ENCODE measurements at places on chromosomes 1 and 21. TPM values are rescaled to one million over a fixed set of nuclear protein-coding genes. Genes with fewer than 3 reads are reported as not detected.

The EMC1 gene
- 33.5 TPM for total RNA-seq

- DNase-seq = no peak
Observed at GRCh38 chr21:28261298-28261697, 731.4 kb downstream of the LTN1 start.

DNA sequence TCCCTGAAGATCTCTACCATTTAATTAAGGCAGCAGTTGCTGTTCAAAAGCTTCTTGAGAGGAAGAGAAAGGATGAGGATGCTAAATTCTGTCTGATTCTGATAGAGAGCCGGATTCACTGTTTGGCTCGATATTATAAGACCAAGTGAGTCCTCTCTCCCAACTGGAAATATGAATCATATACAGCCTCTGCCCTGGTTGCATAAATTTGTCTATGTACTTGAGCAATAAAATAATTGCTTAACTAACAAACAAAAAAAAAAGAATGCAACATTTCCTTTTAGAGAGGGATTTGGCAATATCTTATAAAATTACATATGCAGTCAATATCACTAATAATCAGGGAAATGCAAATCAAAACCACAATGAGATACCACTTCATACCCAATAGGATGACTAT is 26.8 kb downstream of the ALDH9A1 start:
- DNase-seq = no peak

The CFAP57 gene
- total RNA-seq = 0.81 TPM

The CFAP141 gene
- total RNA-seq = not detected

- no peak for DNase-seq
Observed at GRCh38 chr1:153540394-153541361, at the start of gene S100A5. S100A5 (minus strand) TSS chr1:153540934; CDS start chr1:153540191, 743 bp downstream.

GRCh38 chr1:175250027-175250426 is 57.5 kb upstream of the KIAA0040 start:
- DNase-seq = no peak

The PGLYRP4 gene
- 35.0 TPM for total RNA-seq

- peak; percentile 90 for DNase-seq
Observed at GRCh38 chr1:115138973-115139372, 49.7 kb upstream of the TSPAN2 start.

- no peak for DNase-seq
Observed at GRCh38 chr1:34275150-34275549, 98.4 kb downstream of the C1orf94 start.

DNA sequence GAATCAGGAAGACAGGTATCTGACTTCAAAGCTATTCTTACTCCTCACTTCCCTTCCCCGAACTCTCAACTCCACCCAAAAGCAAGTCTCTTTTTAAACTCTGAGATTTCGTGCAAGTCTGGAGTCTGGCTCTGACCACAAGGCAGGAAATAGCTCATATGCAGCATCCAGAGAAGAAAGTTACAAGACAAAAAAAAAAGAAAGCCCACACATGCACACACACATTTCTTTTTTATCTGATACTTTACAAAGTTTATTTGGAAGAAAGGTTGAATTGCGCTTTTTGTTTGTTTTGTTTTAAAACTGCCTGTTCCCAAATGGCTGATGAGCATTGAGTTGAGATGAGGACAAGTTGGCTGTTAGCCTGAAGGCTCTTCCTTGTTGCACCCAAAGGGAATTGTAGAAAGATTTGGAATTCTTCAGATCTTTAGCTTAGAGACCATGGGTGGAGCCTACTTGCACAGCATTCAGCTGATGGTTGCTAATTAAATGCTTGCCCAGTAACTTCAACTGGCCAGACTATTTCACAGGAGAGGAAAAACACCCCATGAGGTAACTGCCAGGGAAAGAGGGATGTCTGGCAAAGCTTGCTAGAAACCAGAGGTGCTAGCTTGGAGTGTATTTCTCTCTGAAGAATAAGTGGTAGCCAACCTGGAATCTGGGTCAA is 490.3 kb downstream of the TTLL7 start:
- no peak for DNase-seq

- peak; percentile 40 for DNase-seq
Observed at GRCh38 chr21:41770901-41771624, 4.2 kb upstream of the RIPK4 start.

DNA sequence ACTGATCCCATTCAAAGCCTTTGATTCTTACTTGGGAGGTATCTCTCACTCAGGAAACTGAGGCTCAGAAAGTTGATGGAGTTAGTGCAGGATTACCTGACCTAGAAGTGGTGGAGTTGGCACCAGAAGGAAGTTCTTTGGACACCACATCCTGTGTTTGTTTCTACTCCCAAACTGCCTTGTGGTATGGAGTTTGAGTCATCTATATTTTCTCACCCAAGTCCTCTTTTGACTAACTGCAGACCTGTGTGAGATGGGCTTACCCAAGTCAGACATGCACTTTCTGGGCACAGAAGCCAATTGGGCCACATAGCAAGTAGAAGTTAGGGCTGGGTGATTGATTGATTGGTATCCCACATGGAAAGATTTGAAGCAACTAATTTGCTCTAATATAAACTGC is 36.1 kb downstream of the FGGY start:
- DNase-seq = no peak

- no peak for DNase-seq
Observed at GRCh38 chr1:74470936-74471335, 41.5 kb downstream of the LRRC53 start.

The OR2T35 gene
- not detected for total RNA-seq

GRCh38 chr1:57019236-57019839 is 53.5 kb upstream of the C8B start:
- DNase-seq = no peak

The IL22RA1 gene
- 28.1 TPM for total RNA-seq

DNA sequence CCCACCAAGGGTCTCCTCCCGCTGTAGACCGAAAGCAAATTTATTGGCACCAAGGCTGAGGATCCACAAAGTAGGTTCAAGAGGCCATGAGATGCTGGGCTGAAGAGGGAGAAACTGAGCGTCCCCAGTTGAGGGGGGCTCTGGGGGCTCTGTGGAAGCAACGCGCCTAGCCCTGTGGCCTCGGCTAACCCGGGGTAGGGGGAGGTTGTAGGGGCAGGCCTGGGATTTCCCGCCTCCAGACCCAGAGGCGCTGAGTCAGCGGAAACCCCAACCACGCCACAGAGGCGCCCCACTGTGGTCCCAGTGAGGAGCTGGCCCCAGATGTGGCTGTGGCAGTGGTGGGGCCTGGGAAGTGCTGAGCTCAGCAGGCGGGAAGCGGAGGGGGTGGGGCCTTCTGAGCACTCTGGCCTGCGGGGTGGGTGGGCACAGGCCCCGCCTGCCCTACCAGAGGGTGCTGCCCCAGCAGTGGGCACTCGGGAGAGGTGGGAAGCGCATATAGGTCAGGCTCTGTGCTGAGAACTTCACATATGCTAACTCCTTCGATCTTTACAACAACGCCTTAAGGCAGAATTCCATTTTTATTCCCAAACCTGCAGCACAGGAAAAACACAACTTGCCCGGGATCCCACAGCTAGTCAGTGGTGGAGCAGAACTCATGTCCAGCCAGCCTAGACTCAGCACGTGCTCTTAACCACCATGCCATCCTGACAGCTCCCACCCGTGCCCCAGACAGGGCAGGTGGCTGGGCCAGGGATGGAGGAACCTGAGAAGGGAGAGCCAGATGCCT is 1.5 kb upstream of the COL16A1 start:
- peak; percentile 78 for DNase-seq

GRCh38 chr21:28516991-28517592 is 475.6 kb downstream of the LTN1 start:
- DNase-seq = peak; percentile 62

DNA sequence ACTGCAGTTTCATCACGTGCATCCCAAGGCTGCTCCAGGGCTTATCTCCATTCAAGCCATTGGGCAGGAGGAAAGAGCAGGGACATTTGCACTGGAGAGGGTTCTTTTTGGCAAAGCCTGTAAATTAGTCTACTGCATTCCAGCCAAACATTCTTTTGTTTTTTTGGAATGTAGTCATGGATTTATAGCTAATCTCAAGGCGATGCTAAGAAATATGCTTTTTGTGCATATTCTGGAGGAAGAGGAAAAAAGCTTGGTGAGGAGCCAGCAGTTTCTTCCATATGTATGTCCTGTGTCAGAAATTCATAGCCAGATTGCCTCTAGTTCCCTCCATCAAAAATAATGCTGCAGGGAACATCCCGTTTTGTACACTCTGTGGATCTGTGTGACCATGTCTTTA is 221.4 kb downstream of the BACH1 start:
- no peak for DNase-seq

The NBPF8 gene
- 11.4 TPM for total RNA-seq

DNA sequence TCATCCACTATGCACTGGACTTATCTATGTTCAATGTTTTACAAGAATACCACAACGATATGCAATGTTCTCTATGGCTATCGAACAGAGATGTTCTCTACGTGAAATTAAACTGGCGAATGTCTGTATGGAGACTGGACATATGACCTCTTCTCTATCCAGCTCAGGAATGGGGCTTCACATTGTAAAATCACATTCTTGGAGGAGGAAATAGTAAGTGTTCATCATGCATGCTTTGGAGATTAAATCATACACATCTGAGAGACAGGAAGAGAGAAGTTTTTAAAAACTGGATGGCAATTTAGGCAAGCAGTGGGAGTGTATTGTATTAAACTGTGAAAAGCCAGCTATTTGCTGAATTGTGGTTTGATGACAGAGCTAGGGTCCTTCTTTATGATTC is 47.9 kb upstream of the RGL1 start:
- DNase-seq = no peak

The AGT gene
- total RNA-seq = 1.6 TPM

- DNase-seq = no peak
Observed at GRCh38 chr21:28598214-28598613, 394.5 kb downstream of the LTN1 start.

- DNase-seq = no peak
Observed at GRCh38 chr1:173161510-173162221, 45.5 kb downstream of the TNFSF4 start.

The ITLN2 gene
- not detected for total RNA-seq

The FPGT gene
- 9.6 TPM for total RNA-seq

DNA sequence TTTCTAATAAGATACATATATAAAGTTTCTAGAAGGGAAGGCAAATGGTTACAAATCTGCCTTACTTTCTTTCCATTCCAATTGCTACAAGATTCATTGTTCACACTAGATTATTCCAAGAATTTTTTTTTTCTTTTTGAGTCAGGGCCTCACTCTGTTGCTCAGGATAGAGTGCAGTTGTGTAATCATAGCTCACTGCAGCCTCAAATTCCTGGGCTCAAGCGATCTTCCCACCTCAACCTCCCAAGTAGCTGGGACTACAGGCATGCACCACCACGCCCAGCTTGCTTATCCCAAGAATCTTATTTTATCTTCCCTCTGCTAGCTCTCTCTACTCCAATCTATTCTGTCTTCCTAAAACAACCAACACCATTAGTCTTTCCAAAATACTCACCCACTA is 81.8 kb downstream of the KIAA0319L start:
- no peak for DNase-seq

All from suprapubic skin (tissue), 4 donors.